ENCODE measurements at places on chromosomes 6 and 20.
A peak's percentile ranks its signal among the peaks of the same experiment; 100 is the strongest.

GRCh38 chr6:114735025-114735735 lies 392.4 kb upstream of the HS3ST5 start:
- DNase-seq = no peak
- no peak overlapping the region for H3K27ac ChIP-seq
- H3K36me3 ChIP-seq = no peaks in the 10 kb centered on the region
- no peaks in the 10 kb centered on the region for H3K27me3 ChIP-seq
- no peaks in the 10 kb centered on the region for H3K4me1 ChIP-seq
- no peak overlapping the region for H3K4me3 ChIP-seq

GRCh38 chr6:131950767-131951575 lies at the start of gene CCN2:
Gene CCN2, minus strand, starts transcription at chr6:131951372. Its CDS starts 200 bp downstream, at chr6:131951172.
- H3K4me1 ChIP-seq = no peaks in the 10 kb centered on the region
- no peaks in the 10 kb centered on the region for H3K36me3 ChIP-seq
- no peaks in the 10 kb centered on the region for H3K27me3 ChIP-seq

DNA sequence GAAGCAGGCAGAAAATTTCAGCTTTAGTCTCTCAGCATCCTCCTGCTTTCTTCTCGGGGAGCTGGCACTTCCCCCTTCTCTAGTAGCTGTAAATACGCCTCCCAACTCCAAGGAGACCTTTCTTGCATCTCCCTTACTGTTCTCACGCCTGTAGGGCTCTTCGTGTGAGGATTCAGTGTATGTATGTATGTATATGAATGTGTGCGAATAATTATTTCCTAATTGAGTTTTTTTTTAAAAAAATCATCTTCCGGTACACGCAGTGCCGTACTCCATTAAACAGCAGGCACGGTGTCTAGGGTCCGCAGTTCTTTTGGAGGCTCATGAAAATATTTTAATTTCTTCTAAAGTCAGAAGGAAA lies 85.4 kb downstream of the HFE start:
- H3K4me1 ChIP-seq = no peaks in the 10 kb centered on the region
- H3K27me3 ChIP-seq = no peaks in the 10 kb centered on the region
- H3K4me3 ChIP-seq = peak overlapping the region; percentile 62
- peak; percentile 36 for DNase-seq

GRCh38 chr6:11062715-11063114 lies 18.6 kb upstream of the ELOVL2 start:
- no peak for DNase-seq
- H3K27ac ChIP-seq = no peak overlapping the region
- H3K4me1 ChIP-seq = no peaks in the 10 kb centered on the region
- no peak overlapping the region for H3K4me3 ChIP-seq

- no peaks in the 10 kb centered on the region for H3K4me1 ChIP-seq
- no peak for DNase-seq
- no peaks in the 10 kb centered on the region for H3K27me3 ChIP-seq
Measured at GRCh38 chr6:105968603-105969333, 117.4 kb upstream of the PRDM1 start.

GRCh38 chr6:43467752-43468151 lies 9.6 kb upstream of the TJAP1 start:
- no peaks in the 10 kb centered on the region for H3K27me3 ChIP-seq
- no peaks in the 10 kb centered on the region for H3K36me3 ChIP-seq
- DNase-seq = no peak
- no peak overlapping the region for H3K4me3 ChIP-seq
- H3K27ac ChIP-seq = no peak overlapping the region
- H3K4me1 ChIP-seq = no peaks in the 10 kb centered on the region

- no peak for DNase-seq
- no peak overlapping the region for H3K4me3 ChIP-seq
- no peaks in the 10 kb centered on the region for H3K27me3 ChIP-seq
- no peaks in the 10 kb centered on the region for H3K36me3 ChIP-seq
Measured at GRCh38 chr20:32281711-32282110, 4.3 kb downstream of the KIF3B start.

GRCh38 chr6:112923940-112924587 lies 576.9 kb downstream of the RFPL4B start:
- no peak for DNase-seq
- H3K27ac ChIP-seq = no peak overlapping the region
- H3K4me3 ChIP-seq = no peak overlapping the region
- no peaks in the 10 kb centered on the region for H3K36me3 ChIP-seq

DNA sequence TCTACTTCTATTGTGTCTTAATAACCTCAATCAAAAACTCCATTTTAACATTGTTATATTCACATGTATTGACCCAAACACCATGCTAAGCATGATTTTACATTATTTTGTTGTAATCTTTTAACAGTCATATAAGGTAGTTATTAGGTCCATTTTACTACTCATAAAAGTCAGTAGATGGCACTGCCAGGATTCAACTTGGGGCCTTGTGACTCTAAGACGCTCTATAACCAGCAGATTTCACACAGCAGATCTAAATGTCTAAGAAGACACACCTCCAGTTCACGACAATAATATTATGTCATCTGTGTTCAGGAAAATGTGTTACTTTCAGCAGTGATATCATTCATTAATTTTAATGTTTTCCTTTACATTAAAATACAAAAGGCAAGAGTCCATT lies 88.0 kb downstream of the FRK start:
- DNase-seq = no peak
- no peak overlapping the region for H3K4me3 ChIP-seq
- H3K36me3 ChIP-seq = no peaks in the 10 kb centered on the region
- no peaks in the 10 kb centered on the region for H3K27me3 ChIP-seq
- H3K4me1 ChIP-seq = no peaks in the 10 kb centered on the region

Data from breast epithelium (tissue), 4 donors.